ENCODE measurements at places on chromosomes 2 and 18.
A peak's percentile ranks its signal among the peaks of the same experiment; 100 is the strongest.

GRCh38 chr2:86623043-86623493, 597 bp downstream of the RNF103 start:
- DNase-seq = peak; percentile 25

DNA sequence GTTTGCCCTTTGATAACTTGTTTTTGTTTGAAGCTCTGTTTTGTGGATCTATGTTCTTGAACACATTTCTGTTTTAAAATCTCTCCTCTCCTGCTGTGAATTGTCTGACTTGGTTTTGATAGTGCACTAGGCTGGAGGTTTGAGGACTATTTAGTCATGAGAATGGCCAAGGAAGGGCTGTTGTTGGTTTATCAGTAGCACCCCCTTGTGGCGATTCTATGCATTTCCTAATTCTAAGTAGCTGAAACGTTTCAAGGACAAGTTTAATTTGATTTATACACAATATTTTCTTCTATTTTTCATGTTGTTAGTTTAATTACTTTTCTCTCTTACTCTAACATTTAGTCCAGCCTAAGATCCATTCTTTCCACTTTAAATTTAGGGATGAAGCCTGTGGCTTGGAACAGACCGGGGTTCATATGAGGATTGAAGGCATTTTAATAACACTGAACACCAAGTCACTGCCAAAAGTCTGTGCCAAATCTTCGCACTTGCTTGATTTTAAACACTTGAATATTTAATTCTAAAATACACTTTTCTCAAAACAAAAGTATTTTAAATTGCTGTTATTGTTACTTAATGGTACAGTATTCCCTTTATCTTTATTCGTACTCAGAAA, 166.0 kb downstream of the SOCS6 start:
- peak; percentile 6 for DNase-seq

- no peak for DNase-seq
These were observed 27.6 kb upstream of the CALCRL start for GRCh38 chr2:187475499-187476248.

GRCh38 chr18:5600378-5601071, 56.7 kb upstream of the EPB41L3 start:
- DNase-seq = no peak

GRCh38 chr2:233039846-233040530, 7.5 kb downstream of the NEU2 start:
- DNase-seq = no peak

DNA sequence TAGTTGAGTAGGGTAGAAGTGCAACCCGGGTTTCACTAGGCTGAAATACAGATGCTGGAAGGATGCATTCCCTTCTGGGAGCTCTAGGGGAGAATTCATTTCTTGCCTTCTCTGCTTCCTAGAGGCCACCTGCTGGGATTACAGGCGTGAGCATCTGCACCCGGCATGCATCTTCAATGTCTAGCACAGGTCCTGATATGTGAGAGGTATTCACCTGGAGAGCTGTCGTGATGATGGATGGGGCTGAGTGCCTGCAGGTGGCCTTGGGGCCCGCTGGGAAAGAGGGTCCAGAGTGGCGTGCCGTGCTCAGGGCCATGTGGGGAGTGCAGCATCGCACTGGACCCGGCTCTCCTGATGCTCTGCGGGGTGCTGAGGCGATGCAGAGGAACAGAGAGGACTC, 6.6 kb upstream of the NTSR2 start:
- DNase-seq = no peak

DNA sequence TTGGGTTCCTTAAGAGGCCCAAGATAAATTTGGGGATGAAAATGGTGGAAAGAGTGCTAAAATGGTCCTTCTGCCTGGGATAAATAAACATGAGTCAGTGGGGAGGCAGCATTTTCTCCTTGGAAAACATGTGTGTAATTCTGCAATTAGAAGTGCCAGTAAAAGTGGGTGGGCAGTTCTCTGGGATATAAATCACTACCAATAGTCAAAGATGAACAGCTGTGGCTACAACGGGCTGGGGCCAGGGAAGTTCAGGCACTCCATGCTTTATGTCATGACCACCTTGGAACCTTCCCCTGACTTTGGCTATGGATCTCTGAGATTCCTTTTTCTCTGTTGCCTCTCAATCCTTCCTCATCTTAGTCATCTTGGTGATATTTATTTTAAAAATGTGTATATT, 56.5 kb upstream of the CYRIA start:
- no peak for DNase-seq

- no peak for DNase-seq
These were observed 11.7 kb upstream of the SMAD7 start for GRCh38 chr18:48962252-48962993.
